ENCODE measurements at places on chromosomes 11 and 22. TPM values are rescaled to one million over a fixed set of nuclear protein-coding genes. Genes with fewer than 3 reads are reported as not detected.

DNA sequence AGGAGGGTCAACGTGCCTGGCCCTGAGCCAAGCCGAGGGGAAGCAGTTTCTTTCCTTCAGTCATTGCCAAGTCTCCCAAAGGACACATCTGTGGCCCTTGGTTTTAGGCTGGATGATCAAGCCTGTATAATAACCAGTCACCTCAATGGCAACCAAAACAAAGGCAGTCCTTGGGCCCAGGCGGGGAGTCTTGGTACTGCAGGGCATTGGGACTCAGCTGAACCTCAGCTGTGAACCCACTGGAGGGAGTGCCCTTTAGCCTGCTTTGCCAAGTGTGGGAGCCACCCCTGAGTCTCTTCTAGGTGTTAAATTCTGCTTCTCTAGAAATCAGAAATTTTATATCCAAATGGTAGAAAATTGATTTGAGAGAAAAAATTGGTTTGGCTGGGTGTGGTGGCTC, 36.9 kb downstream of the CPT1A start:
- peak; percentile 76 for DNase-seq

OR4C6 gene
- total RNA-seq: not detected

DNA sequence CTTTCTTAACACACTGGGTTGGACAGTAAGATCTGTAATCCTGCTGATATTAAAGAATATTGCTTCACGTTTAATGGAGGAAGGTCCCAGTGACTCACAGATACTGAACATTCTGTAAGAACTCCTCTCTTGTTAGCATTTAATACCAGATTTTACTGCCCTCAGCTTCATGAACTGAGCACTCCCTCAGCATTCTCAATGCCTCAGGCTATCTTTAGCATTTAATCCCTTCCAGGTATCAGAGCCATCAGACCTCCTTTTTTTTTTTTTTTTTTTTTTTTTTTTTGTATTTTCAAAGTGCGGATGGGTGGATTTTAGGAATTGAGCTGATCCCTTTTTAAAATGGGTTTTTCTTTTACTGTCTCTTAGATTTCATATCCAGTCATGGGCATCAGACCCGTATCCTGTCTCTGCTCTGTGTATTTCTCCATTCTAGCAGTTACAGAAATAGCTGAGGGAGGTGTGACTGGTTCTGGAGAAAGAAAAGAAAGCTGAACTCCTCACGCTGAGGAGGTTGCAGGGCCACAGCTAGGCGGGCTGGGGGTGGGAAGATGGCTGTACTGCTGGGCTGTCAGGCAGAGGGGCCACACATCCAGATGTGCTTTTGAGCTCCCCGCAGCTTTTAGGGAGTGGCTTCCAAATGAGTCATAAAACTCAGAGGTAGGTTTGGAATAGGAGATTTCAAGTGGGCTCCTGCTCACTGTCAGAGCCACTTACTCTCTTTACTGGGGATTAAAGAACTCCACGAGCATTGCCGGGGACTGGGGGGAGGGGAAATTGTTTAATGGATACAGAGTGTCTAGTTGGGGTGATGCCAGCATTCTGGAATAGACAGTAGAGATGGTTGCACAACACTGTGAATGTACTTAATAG, 97.0 kb downstream of the SYT9 start:
- peak; percentile 69 for DNase-seq

- DNase-seq: no peak
These were observed 10.8 kb upstream of the RASSF10 start for GRCh38 chr11:12998336-12998735.

Measured in endodermal cell (in vitro differentiated cells).